ENCODE measurements at places on chromosomes 4 and X. TPM values are rescaled to one million over a fixed set of nuclear protein-coding genes. Genes with fewer than 3 reads are reported as not detected.

Gene PPEF1
- 3.3 TPM for polyA plus RNA-seq

Gene CPLX1
- 6.8 TPM for polyA plus RNA-seq

Gene MAGEE2
- polyA plus RNA-seq: not detected

Gene RENBP
- polyA plus RNA-seq: not detected

Gene P2RY8
- polyA plus RNA-seq: not detected

Gene TMPRSS11F
- not detected for polyA plus RNA-seq

Gene SPANXA2
- polyA plus RNA-seq: not detected

Gene ARL9
- 65.9 TPM for polyA plus RNA-seq

Gene LRRC66
- 1.3 TPM for polyA plus RNA-seq

Gene MAGEA11
- not detected for polyA plus RNA-seq

Gene FGA
- not detected for polyA plus RNA-seq

Gene SPANXB1
- not detected for polyA plus RNA-seq

Gene GYG2
- 1.8 TPM for polyA plus RNA-seq

Gene ZFYVE28
- 7.0 TPM for polyA plus RNA-seq

Gene CPZ
- polyA plus RNA-seq: not detected

Gene PAGE2
- not detected for polyA plus RNA-seq

Gene WAS
- not detected for polyA plus RNA-seq

Gene ADRA2C
- not detected for polyA plus RNA-seq

Gene FAM47A
- not detected for polyA plus RNA-seq

Gene LGI2
- 0.90 TPM for polyA plus RNA-seq

Gene CXorf51A
- polyA plus RNA-seq: not detected

Gene WWC2
- polyA plus RNA-seq: 10.5 TPM

Gene YY2
- polyA plus RNA-seq: 2.7 TPM

Gene PYURF
- 141 TPM for polyA plus RNA-seq

Gene TBC1D8B
- 5.6 TPM for polyA plus RNA-seq

Gene GSTCD
- 1.9 TPM for polyA plus RNA-seq

Gene MPC1L
- polyA plus RNA-seq: not detected

Gene MAGEA3
- not detected for polyA plus RNA-seq

Gene KIF4A
- 0.07 TPM for polyA plus RNA-seq

Gene IGSF1
- polyA plus RNA-seq: not detected

Gene GPRASP3
- 15.6 TPM for polyA plus RNA-seq

Gene DCAF4L1
- 0.04 TPM for polyA plus RNA-seq

Gene CFAP99
- polyA plus RNA-seq: 0.32 TPM

Gene PRSS12
- polyA plus RNA-seq: 0.55 TPM

Gene LDB2
- 36.3 TPM for polyA plus RNA-seq

Gene TRIM60
- not detected for polyA plus RNA-seq

Gene MAOB
- polyA plus RNA-seq: 42.1 TPM

Gene TMEM156
- polyA plus RNA-seq: 1.5 TPM

Gene HDX
- 5.8 TPM for polyA plus RNA-seq

Gene SLC49A3
- not detected for polyA plus RNA-seq

Gene XPNPEP2
- polyA plus RNA-seq: not detected

Gene GABRG1
- 7.0 TPM for polyA plus RNA-seq

Data from Purkinje cell (primary cell).